ENCODE measurements at places on chromosomes 6 and 20. TPM values are rescaled to one million over a fixed set of nuclear protein-coding genes. Genes with fewer than 3 reads are reported as not detected.

DNA sequence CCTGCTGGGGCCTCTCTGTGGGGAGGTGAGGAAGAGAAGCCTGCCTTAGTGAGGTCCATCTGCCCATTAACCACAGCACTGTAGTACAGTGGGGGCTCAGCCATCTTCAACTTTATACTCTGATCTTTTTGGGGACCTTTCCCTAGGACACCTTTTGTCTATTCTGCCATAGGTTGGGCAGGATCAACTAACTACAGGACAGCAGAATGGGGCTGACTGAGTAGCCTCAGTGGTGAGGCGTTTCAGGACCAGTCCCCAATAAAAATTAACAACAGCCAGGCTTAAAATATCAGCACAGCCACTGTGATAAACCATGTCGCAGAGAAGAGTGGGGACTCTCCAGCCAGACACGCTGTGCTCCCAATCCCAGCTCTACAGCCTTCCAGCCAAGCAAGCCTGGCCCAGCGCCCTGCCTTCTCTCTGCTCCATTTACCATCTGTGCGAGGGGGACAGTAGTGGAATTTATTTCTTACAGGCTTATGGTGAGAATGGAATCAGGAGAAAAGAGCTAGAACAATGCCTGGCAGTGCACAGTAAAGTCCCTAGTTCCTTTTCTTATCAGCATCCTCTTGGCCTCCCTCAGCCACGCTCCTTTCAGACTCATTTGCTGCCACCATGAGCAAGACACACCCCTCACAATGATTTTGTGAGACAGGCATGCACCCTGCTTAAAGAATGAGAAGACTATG lies 75.5 kb downstream of the SLC22A23 start:
- no peak for DNase-seq
- no peaks in the 10 kb centered on the region for H3K36me3 ChIP-seq
- peaks cover 3% of the 10 kb centered on the region for H3K27me3 ChIP-seq

DNA sequence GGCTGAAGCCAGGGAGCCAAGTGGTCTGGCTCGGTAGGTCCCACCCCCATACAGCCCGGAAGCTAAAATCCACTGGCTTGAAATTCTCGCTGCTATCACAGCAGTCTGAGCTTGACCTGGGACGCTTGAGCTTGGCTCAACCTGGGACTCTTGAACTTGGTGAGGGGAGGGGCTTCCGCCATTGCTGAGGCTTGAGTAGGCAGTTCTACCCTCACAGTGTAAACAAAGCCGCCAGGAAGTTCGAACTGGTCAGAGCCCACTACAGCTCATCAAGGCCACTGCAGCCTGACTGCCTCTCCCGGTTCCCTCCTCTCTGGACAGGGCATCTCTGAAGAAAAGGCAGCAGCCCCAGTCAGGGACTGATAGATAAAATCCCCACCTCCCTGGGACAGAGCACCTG lies 1337.7 kb downstream of the HACE1 start:
- no peak overlapping the region for H3K27ac ChIP-seq
- H3K4me3 ChIP-seq, result no peak overlapping the region
- no peaks in the 10 kb centered on the region for H3K36me3 ChIP-seq

DNA sequence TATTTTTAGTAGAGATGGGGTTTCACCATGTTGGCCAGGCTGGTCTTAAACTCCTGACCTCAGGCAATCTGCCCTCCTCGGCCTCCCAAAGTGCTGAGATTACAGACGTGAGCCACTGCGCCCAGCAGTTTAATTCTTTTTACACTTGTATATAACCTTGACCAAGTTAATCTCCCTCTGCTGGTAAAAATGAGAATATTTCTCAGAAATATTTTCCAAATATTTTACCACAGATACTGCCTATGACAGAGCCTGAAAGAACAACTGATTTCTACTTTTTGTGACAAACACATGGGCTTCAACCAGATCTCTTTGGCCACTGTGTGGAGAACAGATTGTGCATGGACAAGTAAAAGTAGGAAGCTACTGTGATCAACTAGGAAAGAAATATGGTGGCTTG lies 21.2 kb upstream of the NHSL1 start:
- H3K4me3 ChIP-seq, result no peak overlapping the region
- peaks cover 4% of the 10 kb centered on the region for H3K27me3 ChIP-seq
- no peak for DNase-seq
- no peak overlapping the region for H3K27ac ChIP-seq
- no peaks in the 10 kb centered on the region for H3K36me3 ChIP-seq
- peaks cover 18% of the 10 kb centered on the region for H3K4me1 ChIP-seq

- H3K4me1 ChIP-seq, result no peaks in the 10 kb centered on the region
- no peak overlapping the region for H3K27ac ChIP-seq
- H3K27me3 ChIP-seq, result peaks cover 7% of the 10 kb centered on the region
- no peak overlapping the region for H3K4me3 ChIP-seq
Observed at GRCh38 chr6:169841251-169841650, 89.8 kb downstream of the ERMARD start.

DNA sequence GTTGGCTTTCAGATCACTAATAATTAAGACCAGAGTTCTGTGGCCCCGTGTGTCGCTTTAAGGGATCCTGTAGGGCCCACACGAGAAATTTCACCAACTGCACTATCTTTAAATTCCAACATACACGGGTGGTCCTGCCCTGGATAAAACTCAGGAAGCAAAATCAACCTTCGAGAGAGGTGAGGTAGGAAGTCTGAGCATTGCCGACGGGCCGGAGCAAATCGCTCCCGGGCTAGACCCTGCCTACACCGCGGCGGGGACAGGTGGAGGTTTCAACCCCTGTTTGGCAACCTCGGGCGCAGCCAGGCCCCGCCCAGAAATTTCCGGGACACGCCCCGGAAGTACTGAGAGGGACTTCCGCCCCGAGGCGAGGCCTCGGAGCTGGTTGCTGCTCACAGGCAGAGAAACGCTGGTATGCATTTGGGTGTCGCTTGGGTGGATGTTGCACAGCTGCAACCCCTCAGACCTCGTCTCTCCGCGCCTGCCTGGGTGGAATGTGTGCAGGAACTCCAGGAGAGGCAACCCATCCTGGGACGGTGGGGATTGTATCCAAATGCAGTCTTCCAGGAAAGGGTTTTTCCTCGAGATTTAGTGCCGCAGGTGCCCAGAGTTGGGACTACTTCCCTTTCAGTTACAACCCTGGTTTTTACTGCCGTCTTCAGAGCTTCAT lies 19.9 kb downstream of the ZKSCAN8 start:
- peaks cover 46% of the 10 kb centered on the region for H3K36me3 ChIP-seq
- peak; percentile 82 for DNase-seq
- H3K4me1 ChIP-seq, result peaks cover 15% of the 10 kb centered on the region

DNA sequence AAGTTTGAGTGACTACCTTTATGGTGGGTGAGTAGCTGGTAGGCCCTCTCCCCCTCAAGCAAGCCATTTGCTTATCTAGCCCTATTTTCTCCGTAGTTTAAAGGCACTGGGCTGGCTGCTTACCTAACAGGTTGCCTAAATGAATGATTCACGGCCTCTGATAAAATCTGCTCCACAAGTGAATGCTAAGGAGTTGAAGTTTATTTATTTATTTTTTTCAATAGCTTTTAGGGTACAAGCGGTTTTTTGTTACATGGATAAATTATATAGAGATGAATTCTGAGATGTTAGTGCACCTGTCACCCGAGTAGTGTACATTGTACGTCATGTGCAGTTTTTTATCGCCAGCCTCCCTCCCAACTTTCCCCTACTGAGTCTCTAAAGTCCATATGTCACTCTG lies 8.3 kb upstream of the CDH26 start:
- no peak for DNase-seq
- H3K27ac ChIP-seq, result no peak overlapping the region
- peaks cover 3% of the 10 kb centered on the region for H3K36me3 ChIP-seq
- no peak overlapping the region for H3K4me3 ChIP-seq

DNA sequence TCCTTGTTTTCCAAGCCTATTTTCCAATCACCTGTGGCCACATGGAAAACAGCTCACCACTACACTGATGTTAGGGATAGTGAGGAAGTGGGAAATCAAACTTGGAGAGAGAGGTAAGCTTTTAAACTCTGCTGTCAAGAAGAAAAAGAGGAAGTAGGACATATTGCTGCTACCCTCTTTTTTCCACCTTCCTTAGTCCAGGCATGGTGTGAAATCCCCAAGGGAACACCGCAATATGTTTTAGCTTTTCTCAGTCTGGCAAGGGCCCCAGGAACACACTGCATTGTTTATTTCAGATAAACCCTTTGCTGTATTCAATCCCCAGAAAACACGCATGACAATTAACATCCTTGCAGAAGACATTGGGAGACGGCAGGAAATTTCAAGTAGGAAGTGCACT lies 61.3 kb downstream of the HS3ST5 start:
- no peaks in the 10 kb centered on the region for H3K27me3 ChIP-seq
- H3K4me3 ChIP-seq, result no peak overlapping the region
- H3K36me3 ChIP-seq, result no peaks in the 10 kb centered on the region
- no peak overlapping the region for H3K27ac ChIP-seq
- no peak for DNase-seq

GRCh38 chr6:89745716-89746115 lies 73.9 kb downstream of the MDN1 start:
- no peak overlapping the region for H3K27ac ChIP-seq
- H3K4me1 ChIP-seq, result no peaks in the 10 kb centered on the region
- DNase-seq, result no peak
- no peak overlapping the region for H3K4me3 ChIP-seq

DNA sequence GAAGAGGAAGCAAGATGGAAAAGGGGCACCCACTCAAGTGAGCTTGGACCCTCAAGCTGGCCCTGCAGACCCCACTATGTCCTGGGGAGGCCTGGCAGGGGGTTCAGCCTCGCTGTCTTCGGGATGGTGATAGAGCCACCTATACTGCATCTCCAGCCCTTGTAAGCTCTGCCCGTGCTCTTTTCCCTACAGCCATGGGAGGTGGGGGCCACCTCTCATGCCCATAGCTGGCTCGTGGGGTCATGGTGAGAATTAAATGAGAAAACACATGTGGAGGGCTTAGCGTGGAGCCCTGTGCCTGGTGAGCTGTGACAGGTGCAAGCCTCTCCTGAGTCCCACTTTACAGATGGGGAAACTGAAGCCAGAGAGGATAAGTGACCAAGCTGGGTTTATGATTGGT lies 27.7 kb downstream of the PCK1 start:
- no peak overlapping the region for H3K4me3 ChIP-seq
- DNase-seq, result no peak
- no peaks in the 10 kb centered on the region for H3K36me3 ChIP-seq
- H3K27ac ChIP-seq, result no peak overlapping the region
- H3K27me3 ChIP-seq, result peaks cover 12% of the 10 kb centered on the region
- no peaks in the 10 kb centered on the region for H3K4me1 ChIP-seq

- peak overlapping the region; percentile 4 for H3K27ac ChIP-seq
- H3K36me3 ChIP-seq, result no peaks in the 10 kb centered on the region
- no peak for DNase-seq
- H3K4me3 ChIP-seq, result peak overlapping the region; percentile 74
Observed at GRCh38 chr6:44224965-44225305, 1.5 kb downstream of the SLC29A1 start.

DNA sequence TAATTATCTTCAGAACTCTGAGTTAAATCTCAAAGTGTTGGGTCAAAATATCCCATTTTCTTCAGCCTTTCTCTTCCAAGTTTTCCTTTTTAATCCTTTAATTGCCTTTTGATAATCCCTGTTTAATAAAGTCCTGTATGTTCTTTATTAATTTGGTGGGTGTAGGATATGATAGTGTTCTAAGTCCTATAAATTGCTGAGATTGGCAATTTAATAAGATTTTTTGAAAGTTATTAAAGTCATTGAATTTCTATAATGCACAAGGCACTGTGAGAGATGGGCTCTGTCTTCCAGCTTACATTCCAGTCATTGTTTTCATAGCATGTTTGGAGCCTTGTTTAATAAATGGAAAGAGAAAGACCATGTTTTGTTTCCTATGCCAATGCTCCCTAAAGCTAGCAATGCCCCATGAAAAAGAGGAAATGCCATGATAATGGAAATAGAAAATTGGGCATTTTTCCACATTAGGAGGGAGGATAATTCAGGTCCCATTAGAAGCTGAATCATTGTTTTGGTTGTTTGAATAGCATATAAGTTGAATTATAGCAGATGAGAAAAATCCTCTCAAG lies 404.8 kb downstream of the CD109 start:
- H3K4me3 ChIP-seq, result no peak overlapping the region
- no peaks in the 10 kb centered on the region for H3K27me3 ChIP-seq
- H3K36me3 ChIP-seq, result no peaks in the 10 kb centered on the region
- DNase-seq, result no peak
- no peak overlapping the region for H3K27ac ChIP-seq

- no peak for DNase-seq
- peak overlapping the region; percentile 95 for H3K27ac ChIP-seq
- peaks cover 13% of the 10 kb centered on the region for H3K36me3 ChIP-seq
- H3K4me3 ChIP-seq, result peak overlapping the region; percentile 77
Observed at GRCh38 chr6:26170951-26171841, 84.0 kb downstream of the HFE start.

DNA sequence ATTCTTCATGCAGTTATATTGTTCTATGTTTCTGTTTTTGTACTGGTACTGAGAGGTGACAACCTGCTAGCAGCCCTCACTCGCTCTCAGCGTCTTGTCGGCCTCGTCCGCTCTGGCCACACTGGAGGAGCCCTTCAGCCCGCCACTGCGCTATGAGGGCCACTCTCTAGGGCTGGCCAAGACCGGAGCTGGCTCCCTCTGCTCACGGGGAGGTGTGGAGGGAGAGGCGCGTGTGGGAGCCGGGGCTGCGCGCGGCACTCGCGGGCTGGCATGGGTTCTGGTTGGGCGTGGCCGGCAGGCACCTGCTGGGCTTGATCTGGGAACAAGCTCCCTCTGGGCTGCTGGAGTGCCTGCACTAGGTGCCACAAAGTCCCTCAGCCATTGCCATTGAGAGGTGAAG lies 1323.8 kb upstream of the EYS start:
- H3K4me3 ChIP-seq, result no peak overlapping the region
- DNase-seq, result no peak
- H3K27me3 ChIP-seq, result no peaks in the 10 kb centered on the region
- H3K27ac ChIP-seq, result no peak overlapping the region

- no peak overlapping the region for H3K4me3 ChIP-seq
- H3K36me3 ChIP-seq, result peaks cover 46% of the 10 kb centered on the region
- DNase-seq, result no peak
- no peaks in the 10 kb centered on the region for H3K27me3 ChIP-seq
Observed at GRCh38 chr6:43338243-43338642, 29.6 kb upstream of the CRIP3 start.

GRCh38 chr6:34346175-34347119 lies 46.0 kb downstream of the NUDT3 start:
- no peaks in the 10 kb centered on the region for H3K27me3 ChIP-seq
- H3K36me3 ChIP-seq, result peaks cover 4% of the 10 kb centered on the region
- H3K4me1 ChIP-seq, result peaks cover 12% of the 10 kb centered on the region

GRCh38 chr6:16090452-16090851 lies 38.4 kb upstream of the MYLIP start:
- H3K4me3 ChIP-seq, result no peak overlapping the region
- H3K36me3 ChIP-seq, result no peaks in the 10 kb centered on the region
- H3K4me1 ChIP-seq, result peaks cover 10% of the 10 kb centered on the region

DNA sequence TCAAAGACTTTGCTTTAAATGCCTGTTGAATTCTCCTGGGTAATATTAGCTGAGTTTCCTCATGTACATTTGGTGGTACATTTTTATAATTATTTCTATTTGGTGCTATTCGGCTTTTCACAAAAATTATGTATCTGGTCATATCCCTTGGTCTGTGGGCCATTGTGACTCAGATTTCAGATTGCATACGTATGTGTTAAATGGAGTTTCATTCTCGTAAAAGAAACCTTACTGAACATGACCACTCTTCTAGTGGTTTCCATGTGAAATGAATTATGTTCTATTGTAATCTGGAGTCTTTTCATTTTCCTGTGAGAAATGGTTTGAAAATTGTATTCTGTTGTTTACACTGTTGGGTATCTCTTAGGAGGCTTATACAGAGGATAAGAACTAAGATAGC lies 386.2 kb upstream of the FLRT3 start:
- no peaks in the 10 kb centered on the region for H3K36me3 ChIP-seq
- no peak overlapping the region for H3K4me3 ChIP-seq
- DNase-seq, result no peak

The DOK5 gene
- total RNA-seq, result not detected

The NKAIN2 gene
- total RNA-seq, result not detected

The MAP7 gene
- 1.8 TPM for total RNA-seq

The RNF217 gene
- total RNA-seq, result 2.0 TPM

The PRIM2 gene
- total RNA-seq, result 34.0 TPM

The HLA-DRA gene
- total RNA-seq, result 204 TPM

The GSTA1 gene
- total RNA-seq, result not detected

The PRKN gene
- 0.13 TPM for total RNA-seq
